ENCODE measurements at places on chromosomes 2 and 18.

- no peak for DNase-seq
Observed at GRCh38 chr2:134167015-134167414, 86.9 kb upstream of the MGAT5 start.

GRCh38 chr18:22427822-22428549 lies 10.3 kb upstream of the CTAGE1 start:
- no peak for DNase-seq

- DNase-seq, result no peak
Observed at GRCh38 chr2:226524381-226524843, 275.2 kb downstream of the IRS1 start.

DNA sequence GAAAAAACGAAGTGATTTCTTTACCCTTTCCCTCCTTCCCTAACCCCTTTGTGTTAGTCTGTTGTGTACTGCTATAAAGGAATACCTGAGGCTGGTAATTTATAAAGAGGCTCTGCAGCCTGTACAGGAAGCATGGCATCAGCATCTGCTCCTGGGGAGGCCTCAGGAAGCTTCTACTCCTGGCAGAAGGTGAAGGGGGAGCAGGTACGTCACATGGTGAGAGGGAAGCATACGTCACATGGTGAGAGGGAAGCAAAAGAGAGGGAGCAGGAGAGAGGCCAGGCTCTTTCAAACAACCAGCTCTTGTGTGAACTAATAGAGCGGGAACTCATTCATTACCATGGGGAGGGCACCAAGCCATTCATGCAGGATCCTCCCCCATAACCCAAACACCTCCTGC lies 126.2 kb downstream of the CAPN13 start:
- no peak for DNase-seq

- no peak for DNase-seq
Observed at GRCh38 chr2:199662255-199662654, 188.7 kb downstream of the FTCDNL1 start.

DNA sequence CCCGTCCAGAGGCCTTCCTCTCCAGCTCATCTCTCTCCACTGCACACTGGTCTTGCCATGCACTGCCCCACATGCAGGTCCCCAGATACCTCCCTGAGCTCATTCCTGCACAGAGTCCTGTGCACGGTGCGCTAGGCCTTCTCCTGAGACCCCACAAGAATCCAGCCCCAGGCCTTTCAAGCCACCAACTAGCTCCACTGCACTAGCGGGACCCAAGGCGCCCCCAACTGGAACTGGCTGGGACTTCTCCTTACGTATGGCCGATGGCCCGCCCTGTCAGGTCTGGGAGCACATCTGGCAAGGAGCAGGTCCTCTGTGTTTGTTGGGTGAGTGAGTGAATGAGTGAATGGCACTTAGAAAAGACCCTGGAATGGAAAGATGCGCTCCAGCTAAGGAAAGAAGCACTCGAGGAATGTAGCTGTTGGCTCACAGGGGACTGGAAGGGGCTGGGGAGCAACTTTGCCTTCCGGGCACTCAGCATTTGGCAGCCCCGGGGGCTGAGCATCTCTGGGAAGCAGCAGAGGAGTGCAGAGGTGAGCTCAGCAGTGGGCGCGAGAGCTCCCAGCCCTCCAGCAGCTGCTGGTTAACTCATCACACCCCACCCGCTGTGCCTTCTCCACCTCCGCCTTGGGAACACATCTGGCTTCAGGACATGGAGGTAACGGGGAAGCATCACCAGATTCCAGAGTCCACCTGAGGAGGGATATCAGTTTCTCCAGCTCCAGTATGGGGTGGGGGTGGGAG lies 223.1 kb downstream of the GLI2 start:
- no peak for DNase-seq

- no peak for DNase-seq
Observed at GRCh38 chr2:28451793-28452533, 43.9 kb upstream of the PLB1 start.

- DNase-seq, result no peak
Observed at GRCh38 chr2:233275223-233275622, 23.8 kb downstream of the ATG16L1 start.

- DNase-seq, result no peak
Observed at GRCh38 chr2:46072101-46072820, 224.9 kb upstream of the EPAS1 start.

- DNase-seq, result no peak
Observed at GRCh38 chr2:14388724-14389123, 243.8 kb upstream of the LRATD1 start.

- no peak for DNase-seq
Observed at GRCh38 chr2:213266421-213266820, 17.8 kb upstream of the SPAG16 start.

DNA sequence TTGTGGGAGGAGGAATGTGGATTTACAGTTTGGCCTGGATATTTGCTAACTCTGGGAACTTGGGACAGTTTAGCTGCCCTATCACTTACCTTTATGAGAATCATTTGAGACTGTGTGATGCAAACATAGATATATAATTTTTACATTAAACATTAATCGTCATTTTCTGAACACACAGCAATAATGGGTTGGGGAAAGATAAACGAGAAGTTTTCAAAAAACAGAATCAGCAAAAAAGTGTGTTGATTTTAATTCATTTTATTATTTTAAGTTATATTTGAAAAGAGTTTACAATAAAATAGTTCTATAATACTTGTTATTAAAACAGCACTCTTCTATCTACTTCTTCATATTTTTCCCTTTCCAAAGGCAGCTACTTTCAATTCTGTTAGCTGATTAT lies 813.3 kb downstream of the SLC4A3 start:
- no peak for DNase-seq
